ENCODE measurements at places on chromosomes 6 and 20.

DNA sequence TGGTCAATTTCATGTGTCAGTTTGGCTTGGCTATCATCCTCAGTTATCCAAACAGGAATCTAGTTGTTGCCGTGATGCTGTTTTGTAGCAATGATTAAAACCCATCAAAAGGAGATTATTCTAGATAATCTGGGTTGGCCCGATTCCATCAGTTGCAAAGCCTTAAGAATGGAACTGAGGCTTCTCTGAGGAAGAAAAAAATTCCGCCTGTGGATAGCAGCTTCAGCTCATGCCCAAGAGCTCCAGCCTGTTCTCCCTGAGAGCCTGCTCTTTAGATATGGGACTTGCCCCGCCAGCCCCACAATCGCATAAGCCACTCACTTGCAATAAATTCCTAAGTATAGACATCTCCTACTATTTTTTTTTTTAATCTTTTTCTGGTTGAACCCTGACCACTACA, 61.5 kb downstream of the SEL1L2 start:
- DNase-seq: no peak

- DNase-seq: no peak
These were observed 277.1 kb downstream of the SYNE1 start for GRCh38 chr6:152360034-152360433.

GRCh38 chr20:57434390-57434700, 43.1 kb downstream of the RBM38 start:
- no peak for DNase-seq

DNA sequence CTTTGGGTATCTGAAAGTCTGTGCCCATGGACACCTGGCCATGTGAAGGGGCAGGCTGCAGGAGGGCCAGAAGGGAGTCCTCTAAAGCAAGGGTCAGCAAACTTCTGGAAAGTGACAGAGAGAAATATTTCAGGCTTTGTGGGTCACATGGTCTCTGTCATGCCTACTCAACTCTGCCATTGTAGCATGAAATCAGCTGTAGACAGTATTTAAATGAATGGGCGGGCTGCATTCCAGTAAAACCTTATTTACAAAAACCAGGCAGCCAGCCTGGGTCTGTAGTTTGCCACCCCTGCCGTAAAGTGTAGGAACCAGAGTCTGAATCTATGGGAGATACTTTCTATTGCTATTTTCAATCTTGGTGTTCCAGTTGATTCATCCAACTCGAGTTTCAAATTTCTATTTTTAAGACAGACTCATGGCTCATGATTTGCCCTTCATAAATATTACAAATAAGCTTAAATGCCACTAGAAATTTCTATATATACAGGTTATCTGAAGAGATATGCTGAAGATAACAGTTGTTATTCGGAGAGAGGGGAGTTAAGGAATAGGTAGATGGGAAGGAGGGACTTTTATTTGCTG, 19.0 kb upstream of the ADGRF4 start:
- no peak for DNase-seq

DNA sequence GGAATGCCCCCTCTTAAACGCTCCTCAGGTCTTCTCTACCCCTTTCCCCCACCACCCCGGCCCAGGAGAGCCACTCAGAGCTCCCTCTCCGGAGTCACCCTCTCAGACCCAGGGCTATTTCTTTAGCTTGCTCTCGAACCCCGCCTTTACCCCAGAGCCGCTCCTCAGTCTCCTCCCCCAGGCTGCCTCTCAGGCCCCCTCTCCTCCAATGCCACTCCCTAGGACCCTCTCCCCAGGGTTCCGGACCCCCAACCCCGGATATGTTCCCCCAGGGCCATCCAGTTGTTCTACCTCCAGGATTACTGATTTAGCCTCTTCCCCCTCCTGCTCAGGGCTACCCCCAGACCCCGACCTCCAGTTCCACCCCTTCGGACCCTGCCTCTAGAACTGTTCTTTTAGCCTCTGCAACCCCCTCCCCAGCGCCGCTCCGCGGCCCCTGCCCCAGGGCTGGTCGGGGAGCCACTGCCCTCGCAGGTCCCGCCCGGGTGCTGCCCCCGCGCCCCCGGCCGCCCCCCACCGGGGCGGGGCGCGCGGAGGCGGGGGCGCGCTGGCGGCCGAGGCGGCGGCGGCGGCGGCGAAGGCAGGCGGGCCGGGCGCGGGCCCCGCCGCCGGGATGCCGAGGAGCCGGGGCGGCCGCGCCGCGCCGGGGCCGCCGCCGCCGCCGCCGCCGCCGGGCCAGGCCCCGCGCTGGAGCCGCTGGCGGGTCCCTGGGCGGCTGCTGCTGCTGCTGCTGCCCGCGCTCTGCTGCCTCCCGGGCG, at the start of gene MMP24:
MMP24 (plus strand) TSS at position 565 of the 758 bp plus-strand sequence; CDS start at position 614, 49 bp downstream.
- DNase-seq: no peak

GRCh38 chr6:45587229-45588060, 209.7 kb upstream of the SUPT3H start:
- DNase-seq: no peak

DNA sequence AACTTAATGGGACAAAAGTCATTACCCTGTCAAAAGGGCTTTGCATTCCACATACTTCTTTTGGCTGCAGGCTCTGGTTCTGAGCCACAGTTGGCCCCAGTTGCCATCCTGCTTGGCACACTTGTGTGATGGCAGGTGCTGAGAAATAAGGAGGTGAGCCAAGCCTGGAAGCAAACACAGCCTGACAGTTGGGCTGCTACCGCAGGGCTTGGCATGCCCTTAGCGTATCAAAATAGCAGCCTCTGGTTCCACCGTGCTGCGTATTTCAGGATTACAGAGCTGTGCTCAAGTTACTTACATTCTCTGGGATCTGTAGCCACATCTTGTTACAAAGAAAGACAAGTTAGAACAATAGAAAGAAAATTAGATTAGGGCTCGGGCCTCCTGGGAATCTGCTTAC, 11.1 kb downstream of the MTHFD1L start:
- DNase-seq: no peak

- DNase-seq: no peak
These were observed 154.3 kb downstream of the VEGFA start for GRCh38 chr6:43924222-43924702.

Data from activated naive CD8-positive, alpha-beta T cell treated with anti-CD3 and anti-CD28 coated beads, Interleukin-2, amount 50 U/mL, for 16 hours (primary cell).